ENCODE measurements at places on chromosomes 2 and 18.

DNA sequence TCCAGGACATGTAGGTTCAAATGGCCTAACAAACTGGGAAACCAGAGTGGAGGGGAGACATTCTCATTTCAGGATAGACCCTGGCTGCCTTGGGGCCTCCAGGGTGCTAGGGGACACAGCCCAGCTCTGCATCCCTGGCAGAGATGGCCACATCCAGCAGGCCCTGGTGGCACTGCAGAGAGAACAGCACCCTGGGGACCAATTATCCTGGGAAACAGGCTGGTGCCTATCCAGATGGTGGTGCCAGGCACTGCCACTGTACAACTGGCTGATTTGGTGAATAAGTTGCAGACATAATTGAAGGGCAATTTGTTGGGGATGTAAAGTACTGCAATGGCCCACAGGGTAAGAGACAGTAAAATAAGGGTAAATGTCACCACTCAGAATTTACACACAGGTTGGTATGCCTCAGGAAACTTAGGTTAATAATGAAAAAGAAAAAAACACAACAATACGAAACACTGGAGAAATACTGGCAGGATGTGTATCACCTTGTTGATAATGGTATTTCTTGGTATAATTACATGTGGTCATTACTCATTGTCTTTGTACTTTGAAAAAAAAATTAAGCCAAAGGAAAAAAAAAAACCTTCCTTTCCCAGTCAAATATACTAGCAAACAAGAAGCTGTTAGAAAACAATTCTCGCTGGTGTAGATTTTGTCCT lies 12.8 kb upstream of the SFTPB start:
- DNase-seq = no peak

DNA sequence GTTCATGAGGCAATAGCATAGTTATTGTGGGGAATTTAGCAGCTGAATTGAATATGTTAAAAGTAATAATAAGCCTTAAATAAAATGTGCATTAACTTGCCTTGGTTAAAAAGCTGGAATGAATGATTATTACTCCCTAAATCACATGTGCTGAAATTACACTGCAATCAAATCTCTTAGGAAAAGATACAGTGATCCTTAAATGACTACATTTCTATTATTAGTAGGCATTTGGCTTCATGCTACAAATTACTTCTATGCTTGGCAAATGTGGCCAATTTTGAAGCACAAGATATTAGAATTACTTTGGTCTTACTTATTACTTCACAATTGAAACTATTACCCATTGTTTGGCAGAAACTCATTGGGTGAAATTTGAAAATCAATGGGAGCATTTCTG lies 5.4 kb downstream of the RND3 start:
- no peak for DNase-seq

- no peak for DNase-seq
Observed at GRCh38 chr18:24421831-24422230, 4.6 kb upstream of the IMPACT start.

DNA sequence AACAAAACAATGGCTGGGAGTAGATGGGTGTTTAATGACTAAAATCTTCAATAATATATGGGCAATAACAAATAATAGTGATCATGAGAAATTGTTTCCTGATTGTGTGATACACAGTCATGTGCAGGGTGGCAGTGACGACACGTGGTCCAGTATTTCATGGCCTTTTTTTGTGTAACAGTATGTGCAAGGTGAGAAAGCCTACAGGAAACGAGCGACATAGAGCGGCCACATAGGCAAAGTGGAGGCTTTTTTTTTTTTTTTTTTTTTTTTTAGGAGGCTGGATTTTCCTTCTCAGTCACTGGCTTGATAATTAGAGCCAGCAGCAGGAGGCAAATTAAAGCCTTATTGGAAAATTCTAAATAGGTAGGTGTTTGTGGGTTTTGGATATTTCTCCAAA lies 123.7 kb downstream of the MYO3B start:
- DNase-seq = no peak

- no peak for DNase-seq
Observed at GRCh38 chr2:85772841-85773491, 19.2 kb downstream of the ATOH8 start.

DNA sequence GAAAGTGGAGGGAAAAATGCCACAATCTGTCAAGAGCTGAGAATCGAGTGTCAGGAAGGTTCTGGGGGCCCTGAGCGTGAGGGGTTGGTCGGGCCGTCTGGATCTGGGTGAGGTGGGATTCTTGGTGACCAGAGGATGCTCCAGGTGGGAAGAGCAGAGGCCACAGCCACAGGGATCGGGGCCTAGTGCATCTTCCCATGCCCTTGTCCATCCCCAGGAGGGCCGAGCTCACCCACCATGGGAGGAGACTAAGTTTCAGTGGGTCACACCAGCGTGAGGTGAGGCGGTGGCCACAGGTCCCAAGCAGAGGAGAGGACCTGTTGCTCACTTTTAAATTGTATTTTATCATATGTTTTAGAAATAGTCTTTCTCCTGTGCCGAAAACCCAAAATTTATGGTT lies 70.0 kb downstream of the TMEM18 start:
- DNase-seq = no peak

DNA sequence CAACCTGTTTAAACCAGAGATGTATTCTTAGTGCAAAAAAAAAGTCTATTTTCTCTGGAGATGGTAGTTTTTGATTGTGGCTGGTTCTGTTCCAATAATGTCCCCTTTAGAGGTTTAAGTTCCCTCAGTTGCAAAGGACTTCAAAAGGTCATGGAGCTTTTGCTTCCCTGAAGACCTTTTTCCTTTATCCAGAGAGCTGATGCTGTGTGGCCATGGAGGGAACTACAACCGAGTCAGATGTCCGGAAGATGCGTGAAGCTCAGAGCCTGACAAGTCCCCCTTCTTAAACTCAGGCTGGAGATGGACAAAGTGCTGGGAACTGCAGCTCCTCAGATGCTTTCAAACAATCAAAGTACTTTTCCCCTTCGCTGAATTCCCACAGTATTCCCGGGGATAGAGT lies 176.1 kb downstream of the TMEM18 start:
- DNase-seq = no peak

DNA sequence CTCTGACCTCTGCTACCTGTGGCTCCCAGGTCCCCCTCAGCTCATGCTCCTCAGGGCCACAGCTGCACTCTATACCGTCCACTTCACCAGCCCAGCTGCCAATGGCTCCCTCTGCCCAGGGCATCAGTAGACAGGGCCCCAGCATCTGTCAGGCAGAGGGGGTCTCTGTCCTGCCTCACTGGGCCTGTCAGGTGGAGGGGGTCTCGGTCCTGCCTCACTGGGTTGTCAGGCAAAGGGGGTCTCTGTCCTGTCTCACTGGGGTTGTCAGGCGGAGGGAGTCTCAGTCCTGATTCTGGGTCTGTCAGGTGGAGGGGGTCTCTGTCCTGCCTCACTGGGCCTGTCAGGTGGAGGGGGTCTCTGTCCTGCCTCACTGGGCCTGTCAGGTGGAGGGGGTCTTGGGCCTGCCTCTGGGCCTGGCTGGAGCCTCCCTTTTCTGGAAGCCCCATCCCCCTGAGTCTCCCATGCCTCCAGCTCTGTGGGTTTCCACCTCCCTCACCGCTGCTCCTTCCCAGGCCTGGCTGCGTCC lies 19.9 kb downstream of the SNORC start:
- DNase-seq = no peak

DNA sequence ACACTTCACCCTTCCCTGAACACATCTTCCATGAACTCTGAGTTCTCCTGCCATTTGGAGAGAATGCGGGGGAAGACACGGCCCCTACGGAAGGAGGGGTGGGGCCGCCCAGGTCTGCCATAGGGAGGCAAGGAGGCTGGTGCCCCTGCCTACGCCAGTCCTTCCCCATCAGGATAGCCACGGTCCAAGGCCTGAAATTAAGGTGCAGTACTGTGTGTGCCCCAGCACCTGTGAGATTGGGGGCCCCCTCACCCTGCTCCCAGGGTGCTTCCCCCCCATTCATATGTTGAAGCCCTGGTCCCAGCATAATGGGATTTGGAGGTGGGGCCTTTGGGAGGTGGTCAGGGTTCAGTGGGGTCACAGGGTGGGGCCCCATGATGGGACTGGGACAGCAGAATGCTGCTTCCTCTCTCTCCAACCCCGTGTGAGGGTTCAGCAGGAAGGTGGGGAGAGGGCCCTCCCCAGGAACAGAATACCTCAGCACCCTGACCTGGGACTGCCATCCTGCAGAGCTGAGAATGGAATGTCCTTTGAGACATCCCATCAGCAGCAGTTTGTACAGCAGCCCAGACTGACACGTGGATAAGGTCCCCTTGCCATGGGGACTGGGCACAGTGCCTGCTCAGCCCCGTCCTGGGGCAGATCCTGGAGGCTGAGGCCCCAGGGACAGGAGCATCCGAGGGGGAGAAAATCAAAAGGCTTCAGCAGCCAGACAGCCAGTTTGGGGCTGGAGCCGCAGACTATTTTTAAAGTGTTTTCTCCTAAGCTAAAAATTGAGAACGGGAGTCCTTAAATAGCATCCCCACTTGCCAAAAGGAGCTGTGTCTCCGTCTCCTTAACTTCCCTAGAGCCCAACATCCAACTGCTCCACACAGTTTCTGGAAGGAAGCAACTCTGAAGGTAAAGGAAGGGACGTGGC lies 105.1 kb downstream of the NDUFA10 start:
- no peak for DNase-seq

DNA sequence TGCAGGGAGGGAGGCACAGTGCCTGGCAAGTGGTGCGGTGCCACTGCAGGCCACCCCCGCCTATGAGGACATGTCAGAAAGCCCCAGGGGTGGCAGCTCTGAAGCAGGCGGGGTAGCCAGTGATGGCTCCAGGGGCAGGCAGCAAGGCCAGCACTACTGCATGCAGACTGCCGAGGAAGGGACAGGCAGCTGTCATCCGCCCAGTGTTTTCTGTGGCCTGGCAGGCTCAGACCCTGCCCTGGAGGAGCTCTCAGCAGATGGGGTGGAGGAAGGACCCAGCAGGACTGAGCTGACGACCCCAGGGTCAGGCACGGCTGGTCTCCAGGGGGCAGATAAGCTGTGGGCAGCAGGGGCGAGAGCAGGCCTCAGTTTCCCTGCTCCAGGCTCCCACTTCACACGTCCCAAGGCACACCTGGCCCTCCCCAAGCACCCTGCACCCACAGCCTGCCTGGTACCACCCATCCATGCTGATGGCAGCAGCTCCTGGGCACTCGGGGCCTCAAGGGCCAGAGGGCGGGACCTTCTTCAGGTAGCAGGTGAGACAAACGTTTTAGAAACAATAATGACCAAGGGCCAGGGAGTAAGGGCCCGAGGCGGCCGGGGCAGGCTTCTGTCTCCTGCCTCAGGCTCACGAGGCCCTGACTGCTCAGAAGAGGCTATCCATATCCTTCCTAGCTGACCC lies 48.5 kb downstream of the HS6ST1 start:
- no peak for DNase-seq

DNA sequence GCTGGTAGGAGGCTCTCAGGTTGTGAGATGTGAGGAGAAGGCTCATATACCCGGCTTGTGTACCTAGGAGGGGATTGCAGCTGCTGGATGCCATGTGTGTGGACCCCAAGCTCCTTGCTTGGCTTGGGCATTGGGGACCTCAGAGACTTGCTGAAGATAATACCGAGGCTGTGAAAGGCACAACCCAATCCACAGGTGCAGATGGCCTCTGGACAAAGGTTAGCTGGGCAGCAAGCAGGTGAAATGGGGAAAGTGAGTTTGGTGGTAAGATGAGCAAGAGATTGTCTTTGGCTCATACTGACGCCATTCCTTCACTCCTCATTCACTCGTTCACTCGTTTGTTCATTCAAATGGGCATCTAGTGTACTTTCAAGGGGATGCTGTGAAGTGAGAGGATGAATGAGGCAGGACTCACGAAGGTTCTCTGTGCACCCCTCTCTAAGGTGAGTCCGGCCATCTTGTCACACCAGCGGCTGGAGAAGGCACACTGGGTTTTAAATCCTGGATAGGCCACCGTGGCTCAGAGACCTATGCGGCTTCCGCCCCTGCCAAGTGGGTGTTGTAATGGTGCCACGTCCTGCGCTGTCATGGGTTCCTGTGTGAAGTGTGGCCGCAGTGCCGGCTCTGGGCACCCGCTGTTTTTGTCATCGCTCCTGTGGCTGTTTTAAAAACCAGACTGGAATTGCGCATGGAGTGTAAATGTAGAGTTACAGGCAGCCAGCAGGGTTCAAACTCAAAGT lies 13.7 kb downstream of the FBLN7 start:
- DNase-seq = no peak

DNA sequence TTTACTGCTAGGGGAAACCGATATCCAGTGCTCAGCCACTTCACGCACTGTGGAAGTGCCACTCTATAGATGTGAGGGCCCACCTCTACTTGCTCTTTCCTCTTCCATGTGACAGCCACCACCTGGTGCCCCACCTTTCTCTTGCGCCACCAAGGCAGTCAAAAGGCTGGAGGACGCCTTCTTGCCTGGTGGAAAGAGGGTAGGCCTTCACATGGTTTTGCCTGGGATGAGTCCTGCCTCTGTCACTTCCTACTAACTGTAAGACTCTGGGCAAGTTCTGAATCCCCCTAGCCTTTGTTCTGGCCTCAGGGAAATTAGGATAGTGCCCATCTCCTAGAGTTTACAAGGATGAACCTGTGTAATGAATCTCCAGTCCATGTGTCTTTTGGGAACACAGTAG lies 66.1 kb upstream of the ODC1 start:
- no peak for DNase-seq

GRCh38 chr2:3278521-3279218 lies 98.9 kb downstream of the EIPR1 start:
- no peak for DNase-seq

- DNase-seq = no peak
Observed at GRCh38 chr18:32613821-32614220, 143.1 kb upstream of the GAREM1 start.

GRCh38 chr2:49028101-49028500 lies 126.2 kb downstream of the FSHR start:
- no peak for DNase-seq

- DNase-seq = no peak
Observed at GRCh38 chr2:22697054-22697788, 687.8 kb upstream of the KLHL29 start.

DNA sequence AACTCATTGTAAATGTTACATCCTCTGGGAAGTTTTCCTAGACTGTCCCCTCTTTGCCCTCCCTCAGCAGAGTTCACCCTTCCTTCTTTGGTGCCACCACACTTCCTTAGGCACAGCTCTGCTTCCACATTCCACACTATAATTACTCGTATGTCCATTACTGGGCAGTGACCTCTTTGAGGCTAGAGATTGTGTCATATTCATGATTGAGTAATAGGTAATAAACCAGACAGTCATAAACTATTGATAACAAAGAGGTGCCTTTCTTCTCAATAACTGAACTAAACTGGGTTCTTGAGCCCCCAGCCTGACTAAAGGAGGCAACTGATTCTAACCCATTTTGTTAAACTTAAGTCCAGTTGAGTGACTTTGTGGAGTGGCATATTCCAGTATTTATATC lies 28.3 kb downstream of the MYO3B start:
- no peak for DNase-seq

DNA sequence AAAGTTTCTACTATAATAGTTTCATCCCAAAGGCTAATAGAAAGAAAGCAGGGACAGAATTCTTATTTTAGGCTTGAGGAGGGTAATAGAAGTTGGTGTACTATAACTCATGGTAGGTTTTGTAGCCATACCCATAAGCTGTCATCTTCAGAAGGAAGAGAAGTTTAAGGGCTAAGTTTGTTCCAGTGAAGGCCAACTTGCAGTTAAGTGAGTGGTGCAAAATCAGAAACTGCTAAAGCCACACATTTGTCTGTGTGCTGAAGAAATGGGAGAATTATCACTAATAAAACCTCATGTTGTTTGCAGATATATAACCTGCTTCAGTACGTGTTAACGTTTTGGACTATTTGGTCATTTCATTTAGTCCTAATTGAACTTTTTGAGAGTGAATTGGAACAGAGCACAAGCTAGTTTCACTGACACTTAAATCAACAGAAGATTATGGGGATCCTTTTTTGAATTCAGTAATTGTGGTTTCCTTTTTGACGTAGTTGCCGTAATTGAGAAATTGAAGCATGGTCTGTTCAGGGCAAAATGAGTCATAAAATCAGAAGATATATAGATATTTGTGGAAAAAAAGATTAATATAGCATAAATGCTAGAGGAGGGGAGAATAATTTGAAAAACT lies 69.1 kb downstream of the PHLPP1 start:
- peak; percentile 35 for DNase-seq

Measured in NB4 (cell line).